Muscle of leg (tissue), 16 donors: ENCODE measurements at places on chromosomes 2 and 18. TPM values are rescaled to one million over a fixed set of nuclear protein-coding genes. Genes with fewer than 3 reads are reported as not detected.

Gene CRYGD
- not detected for total RNA-seq

Gene SP9
- total RNA-seq: 0.13 TPM

DNA sequence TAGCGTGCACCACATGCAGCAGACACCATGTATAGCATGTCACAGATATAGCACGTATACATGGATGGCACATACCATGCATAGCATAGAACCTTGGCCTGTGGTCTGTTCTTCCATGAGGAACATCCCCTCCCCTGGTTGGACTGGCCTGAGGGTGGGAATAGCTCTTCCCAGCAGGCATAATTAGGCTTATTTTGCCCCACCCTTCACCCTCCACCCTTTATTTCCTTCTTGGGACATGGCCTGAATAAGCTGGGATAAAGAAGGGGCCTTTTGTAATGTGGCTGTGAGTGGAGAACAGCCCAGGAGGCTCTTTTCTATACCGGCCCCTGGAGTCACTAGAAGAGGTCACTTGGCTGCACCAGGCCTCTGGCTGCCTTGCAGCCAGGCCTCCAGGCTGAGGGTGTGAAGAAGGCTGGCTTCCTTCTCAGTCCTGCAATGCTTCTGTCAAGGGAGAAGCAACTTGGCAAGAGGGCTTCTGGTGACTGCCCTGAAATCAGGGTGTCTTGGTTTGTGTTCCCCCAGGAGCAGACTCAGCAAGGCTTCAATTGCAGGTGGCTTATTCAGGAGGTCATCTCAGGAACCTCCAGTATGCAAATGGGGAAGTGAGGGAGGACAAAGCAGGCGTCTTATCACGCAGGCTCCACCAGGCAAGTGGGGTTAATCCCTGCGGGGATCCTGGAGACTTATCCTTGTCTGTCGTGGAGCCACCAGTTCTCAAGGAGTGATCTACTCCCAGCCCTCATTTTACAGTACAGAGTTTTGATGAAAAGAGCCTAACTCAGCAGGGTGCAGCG, 68.2 kb downstream of the HS6ST1 start:
- no peak for DNase-seq

GRCh38 chr18:54968807-54969206, 9.5 kb upstream of the CCDC68 start:
- DNase-seq: no peak

- DNase-seq: no peak
Observed at GRCh38 chr18:2441544-2441943, 129.8 kb downstream of the METTL4 start.

- DNase-seq: no peak
Observed at GRCh38 chr2:172596776-172597175, 40.9 kb downstream of the PDK1 start.

GRCh38 chr2:170929686-170930050, 615 bp downstream of the GORASP2 start:
- peak; percentile 65 for DNase-seq
